ENCODE measurements at places on chromosomes 12 and 14.
A peak's percentile ranks its signal among the peaks of the same experiment; 100 is the strongest.

DNA sequence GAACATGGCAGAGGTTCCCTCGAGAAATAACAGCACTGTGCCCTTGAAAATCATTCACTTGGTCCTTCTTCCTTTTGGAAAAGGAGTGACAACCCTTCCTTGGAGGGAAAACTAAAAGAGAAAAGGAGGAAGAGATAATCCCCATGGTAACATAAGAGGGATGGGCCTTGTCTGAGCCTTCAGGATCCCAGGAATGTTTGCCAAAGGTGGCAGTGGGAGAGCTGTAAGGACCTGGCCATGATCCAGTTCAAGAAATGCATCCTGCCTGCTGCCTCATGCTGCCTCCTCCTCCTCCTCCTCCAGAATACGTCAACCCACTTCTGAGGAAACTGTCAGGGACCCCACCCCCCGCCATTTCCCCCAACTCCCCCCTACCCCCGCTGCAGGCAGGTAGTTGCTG is 118.8 kb downstream of the KCNK10 start:
- DNase-seq, result no peak

GRCh38 chr14:28999656-29000055 is 233.1 kb downstream of the FOXG1 start:
- no peak for DNase-seq

GRCh38 chr12:115075552-115076170 is 391.7 kb upstream of the TBX3 start:
- DNase-seq, result no peak

- DNase-seq, result no peak
Observed at GRCh38 chr14:89578156-89578555, 161.1 kb upstream of the FOXN3 start.

GRCh38 chr12:57727758-57728395 is 10.7 kb downstream of the AGAP2 start:
- DNase-seq, result no peak

DNA sequence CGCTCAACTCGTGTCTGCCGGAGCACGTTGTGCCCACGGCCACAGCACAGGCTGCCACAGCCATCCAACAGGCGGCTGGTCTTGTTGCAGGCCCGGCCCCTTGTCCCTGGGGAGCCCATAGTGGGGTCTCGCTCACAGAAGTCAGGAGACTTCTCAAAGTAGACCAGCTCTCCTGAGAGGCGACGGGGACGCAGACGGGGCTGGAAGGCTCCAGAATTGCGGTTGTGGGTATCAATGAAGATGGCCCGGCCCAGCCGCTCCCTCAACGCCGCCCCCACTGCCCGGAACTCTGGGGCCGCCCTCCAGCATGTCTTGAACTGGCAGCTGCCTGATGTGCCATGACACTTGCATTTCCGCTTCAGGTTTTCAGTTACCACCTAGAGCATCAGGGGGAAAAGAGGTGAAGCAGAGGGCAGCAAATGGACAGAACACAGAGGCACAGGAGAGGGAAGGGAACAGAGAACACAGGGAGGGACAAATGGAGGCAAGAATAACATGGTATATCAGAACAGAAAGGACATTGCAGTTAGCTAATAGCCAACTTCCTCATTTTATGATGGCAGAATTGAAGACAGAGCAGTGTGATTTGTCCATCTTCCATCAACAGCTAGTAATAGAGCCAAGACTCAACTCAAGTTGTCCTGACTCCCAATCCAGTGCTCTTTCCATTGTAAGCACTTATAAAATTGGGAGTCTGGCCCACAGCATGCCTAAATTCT is 5.2 kb downstream of the WNT10B start:
- no peak for DNase-seq

DNA sequence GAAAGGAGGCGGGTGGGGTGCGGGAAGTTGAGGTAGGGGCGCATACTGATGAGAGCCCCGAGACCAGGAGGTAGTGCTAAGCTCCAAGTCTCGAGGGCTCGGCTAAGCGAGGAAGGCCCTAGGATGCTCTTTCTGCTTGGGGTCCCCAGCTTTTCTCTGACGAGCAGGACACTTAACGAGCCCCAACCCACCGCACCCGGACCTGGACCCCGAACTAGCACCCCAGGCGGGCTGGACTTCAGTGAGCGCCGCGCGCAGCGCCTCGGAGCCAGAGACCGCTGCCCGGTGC is 4.7 kb upstream of the C1QL4 start:
- DNase-seq, result no peak

DNA sequence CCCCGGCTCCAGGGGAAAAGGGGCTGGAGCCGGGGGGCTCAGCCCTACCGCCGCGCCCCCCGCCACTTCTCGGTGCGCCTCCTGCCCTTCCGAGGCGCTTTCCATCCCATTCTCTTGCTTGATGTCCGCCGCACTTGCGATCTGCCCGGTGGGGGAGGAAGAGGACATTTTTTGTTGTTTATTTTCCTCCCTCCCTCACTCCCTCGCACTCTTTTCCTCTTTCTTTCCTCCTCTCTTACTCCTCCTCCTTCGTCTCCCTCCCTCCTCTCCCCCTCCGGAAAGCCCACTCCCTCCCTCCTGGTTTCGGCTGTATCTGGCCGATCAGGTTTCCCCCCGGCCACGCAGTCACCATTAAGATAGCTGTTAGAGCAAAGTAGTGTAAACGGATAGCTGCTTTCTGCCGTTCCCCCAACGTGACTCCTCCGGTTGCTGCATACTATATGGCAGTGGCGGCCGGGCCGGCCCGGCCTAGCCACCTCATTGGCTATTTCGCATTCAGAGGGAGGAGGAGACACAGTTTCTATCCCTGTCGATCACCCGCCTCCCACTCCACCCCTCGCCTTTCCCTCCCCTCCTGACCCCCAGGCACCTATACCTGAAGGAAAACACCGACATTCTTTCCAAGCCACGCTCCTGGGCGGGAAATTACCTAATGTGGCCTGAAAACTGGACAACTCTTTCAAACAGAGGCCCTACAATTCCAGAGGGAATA is at the start of gene SIX4:
TSS of gene SIX4 (minus strand) at position 445 of the 712 bp plus-strand sequence. CDS start at position 168, 277 bp downstream.
- DNase-seq, result no peak

DNA sequence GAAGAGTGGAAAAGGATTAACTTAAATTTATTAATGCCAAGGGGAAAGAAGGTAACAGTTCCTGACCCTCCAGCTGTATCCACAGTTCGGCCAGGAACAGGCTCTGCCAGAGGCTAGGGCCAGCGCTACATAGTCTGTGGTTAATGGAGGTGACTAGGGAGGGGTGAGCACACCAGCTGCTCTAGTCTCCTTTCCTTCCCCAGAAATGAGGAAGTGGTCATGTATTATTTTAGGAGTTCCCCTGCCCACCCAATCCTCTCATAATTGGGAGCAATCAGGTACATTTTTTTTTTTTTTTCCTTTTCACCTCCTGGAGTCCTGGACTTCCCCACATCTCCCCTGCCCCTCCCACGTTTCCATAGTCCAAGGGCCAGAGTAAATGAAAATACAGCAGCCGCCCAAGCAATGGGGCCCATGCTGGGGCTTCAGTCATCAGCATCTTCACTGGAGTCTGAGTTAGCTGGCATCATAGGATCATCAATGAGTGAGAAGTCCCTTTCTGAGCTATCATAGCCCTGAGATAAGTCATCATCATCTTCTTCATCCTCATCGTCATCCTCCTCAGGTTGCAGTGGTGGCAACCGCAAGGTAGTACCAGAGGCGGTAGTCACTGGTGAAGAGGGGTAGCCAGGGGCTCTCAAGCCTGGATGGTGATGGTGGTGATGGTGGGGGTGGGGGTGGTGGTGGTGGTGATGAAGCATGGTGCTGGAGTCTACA is 1.5 kb upstream of the SUPT16H start:
- DNase-seq, result peak; percentile 17

DNA sequence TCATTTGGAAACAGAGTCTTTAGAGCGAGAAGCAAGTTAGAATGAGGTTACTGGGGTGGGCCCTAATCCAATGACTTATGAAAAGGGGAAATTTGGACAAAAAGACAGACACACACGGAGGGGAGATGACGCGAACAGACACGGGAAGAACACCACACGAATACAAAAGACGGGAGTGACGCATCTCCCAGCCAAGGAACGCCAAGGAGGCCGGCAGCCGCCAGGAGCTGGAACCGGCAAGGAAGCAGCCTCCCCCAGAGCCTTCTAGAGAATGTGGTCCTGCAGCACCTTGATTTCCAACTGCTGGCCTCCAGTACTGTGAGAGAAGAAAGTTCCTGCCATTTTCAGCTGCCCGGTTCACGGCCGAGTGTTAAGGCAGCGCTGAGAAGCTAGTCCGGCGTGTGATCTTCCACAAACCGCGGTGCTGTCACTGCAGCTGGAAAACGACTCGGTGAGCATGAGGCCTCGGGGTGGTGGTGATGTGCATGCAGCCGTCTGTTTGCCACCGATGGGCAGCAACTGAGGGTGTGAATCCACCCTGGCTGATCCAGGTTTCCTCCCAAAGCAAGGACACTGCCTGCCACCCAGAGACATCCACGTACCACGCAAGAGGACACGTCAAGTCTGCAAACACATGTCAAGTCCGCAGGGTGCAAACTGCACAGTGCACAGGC is 124.5 kb downstream of the NCOR2 start:
- no peak for DNase-seq

DNA sequence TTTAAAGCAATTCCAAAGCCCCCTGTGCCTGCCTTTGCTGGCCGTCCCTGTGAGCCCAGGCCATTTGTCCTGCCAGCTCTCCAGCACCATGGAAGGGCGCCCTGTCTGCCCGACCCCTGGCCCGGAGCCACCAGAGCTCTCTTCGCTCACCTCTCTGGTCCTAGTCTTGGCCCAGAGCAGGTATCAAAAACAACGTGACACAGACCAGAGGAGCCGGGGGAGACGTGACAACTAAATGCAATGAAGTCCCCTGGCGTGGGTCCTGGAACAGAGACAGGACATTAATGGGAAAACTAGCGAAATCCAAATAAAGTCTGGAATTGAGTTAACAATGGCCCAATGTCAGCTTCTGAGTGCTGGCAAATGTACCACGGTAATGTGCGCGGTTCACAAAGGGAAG is 83.2 kb upstream of the DIO3 start:
- DNase-seq, result no peak

DNA sequence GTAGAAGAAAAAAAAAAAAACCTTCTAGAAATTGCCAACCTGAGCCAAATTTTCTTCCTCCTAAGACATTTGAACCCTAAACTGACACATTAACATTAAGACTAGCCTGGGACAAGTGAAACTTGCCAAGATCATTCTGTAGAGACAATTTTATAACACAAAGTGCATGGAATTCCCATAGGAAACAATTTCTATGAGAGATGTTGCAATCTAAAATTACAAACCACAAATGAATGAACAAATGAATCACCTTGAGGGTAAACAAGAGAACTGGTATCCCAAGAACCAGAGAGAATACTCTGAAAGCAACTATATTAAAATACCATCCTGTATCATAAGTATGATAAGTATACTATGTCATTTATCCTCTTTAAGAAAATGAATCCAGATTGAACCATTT is 165.3 kb downstream of the DICER1 start:
- DNase-seq, result no peak

- DNase-seq, result peak; percentile 37
Observed at GRCh38 chr14:70622111-70622712, 19.5 kb upstream of the TTC9 start.

DNA sequence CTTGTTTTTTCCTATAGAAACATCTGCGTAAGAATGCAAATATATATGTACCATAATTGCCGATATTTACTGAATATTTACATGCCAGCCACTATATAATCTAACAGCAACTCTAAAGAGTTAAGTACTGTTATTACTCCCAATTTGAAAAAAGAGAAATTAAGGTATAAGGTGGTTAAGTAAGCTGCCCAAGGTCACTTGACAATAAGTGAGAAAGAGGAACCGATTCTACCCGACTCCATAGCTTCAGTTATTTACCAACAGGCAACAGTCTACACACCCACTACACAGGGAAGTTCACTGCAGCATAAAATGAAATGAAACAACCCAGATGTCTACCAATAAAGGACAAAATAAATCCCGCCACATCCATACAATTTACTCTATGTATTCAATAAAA is 1.1 kb downstream of the MIS18BP1 start:
- DNase-seq, result no peak

- no peak for DNase-seq
Observed at GRCh38 chr12:131369094-131369845, 341.6 kb upstream of the SFSWAP start.

- DNase-seq, result no peak
Observed at GRCh38 chr12:66403746-66404145, 101.5 kb downstream of the HELB start.

GRCh38 chr12:70178038-70178437 is 65.2 kb upstream of the CNOT2 start:
- DNase-seq, result no peak

- no peak for DNase-seq
Observed at GRCh38 chr14:76510181-76510580, 134.2 kb downstream of the ESRRB start.

- no peak for DNase-seq
Observed at GRCh38 chr12:81797100-81797499, 38.0 kb upstream of the PPFIA2 start.

DNA sequence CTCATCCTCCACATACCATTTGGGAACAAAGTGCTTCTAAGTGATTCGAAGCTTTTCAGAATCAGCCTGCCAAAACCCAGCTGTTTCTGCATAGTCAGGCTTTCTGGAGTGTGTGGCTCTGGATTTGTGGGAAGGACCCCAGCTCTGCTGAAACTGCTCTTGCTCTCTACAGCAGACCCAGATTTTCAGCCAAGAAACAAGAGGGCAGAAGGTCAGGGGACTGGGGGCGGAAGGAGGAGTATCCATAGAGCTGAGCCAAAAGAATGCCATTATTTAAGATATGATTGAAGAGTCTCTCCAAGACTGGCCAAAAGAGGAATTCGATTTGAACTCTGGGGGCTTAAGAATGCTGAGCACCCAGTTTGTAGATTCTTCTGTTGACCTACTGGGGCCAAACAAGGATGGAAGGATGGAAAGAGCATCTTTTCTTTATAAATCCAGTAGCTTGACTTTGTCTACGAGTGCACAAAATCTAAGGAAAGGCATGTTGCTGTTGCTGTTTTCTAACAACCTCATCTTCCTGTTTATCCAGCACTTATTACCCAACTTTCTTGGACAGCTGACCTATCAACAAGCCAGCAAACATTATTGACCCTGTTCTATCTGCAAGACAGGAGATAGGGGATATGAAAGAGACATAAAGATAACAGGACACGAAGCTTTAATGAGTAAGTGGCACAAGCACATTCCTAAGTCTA is 29.2 kb downstream of the FBLN5 start:
- DNase-seq, result no peak

DNA sequence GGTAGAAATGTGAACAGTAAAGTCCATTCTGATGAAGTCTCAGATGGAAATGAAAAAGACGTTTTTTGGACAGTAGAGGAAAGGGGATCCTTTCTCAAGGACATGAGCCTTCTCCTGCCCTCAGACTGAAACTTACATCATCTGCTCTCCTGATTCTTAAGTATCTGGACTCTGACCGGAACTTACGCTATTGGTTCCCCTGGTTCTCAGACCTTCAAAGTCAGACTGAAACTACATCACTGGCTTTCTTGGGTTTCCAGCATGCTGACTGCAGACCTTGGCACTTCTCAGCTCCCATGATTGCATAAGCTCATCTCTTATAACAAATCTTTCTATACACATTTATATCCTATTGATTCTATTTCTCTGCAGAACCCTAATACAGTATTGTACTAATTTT is 291.0 kb downstream of the SNAPC1 start:
- DNase-seq, result no peak
